ENCODE measurements at places on chromosomes 2 and 18. TPM values are rescaled to one million over a fixed set of nuclear protein-coding genes. Genes with fewer than 3 reads are reported as not detected.

OSBPL1A gene
- 20.0 TPM for total RNA-seq

TXNDC2 gene
- 0.17 TPM for total RNA-seq

PTPRN gene
- total RNA-seq = 1.4 TPM

EGR4 gene
- 0.19 TPM for total RNA-seq

Measured in A549 treated with dexamethasone at 1 μM for 4 hours (cell line).